GM23248 (cell line): ENCODE measurements at places on chromosomes 13 and 19.

GRCh38 chr19:15466851-15467733 lies 2.7 kb upstream of the RASAL3 start:
- peak; percentile 33 for DNase-seq

GRCh38 chr13:42107421-42107820 lies 59.0 kb downstream of the DGKH start:
- no peak for DNase-seq

- DNase-seq: no peak
Observed at GRCh38 chr13:50025436-50025835, 10.2 kb downstream of the KCNRG start.

DNA sequence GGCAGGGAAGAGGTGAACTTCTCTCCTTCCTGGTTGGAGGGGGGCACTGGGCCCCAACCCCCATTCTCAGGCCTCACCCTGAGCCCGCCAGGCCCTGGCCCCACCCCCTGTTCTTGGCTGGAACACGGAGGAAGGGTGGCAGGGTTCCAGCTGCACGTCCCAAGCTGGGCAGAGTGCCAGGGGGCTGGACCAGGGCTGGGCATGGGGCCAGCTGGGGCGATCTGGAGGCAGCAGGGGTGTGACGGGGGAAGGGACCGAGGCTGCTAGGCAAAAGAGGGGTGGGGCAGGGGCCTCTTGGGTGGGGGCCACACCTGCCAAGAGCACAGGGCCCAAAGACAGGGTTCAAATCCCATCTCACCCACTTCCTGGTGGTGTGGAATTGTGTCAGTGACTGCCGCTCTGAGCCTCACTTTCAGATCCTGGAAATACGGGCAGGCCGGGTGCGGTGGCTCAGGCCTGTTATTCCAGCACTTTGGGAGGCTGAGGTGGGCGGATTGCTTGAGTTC lies 2.2 kb downstream of the HIF3A start:
- peak; percentile 88 for DNase-seq

- peak; percentile 40 for DNase-seq
Observed at GRCh38 chr13:28355822-28356371, 139.0 kb downstream of the FLT1 start.

- DNase-seq: no peak
Observed at GRCh38 chr13:89113744-89114143, 1442.6 kb downstream of the SLITRK5 start.

GRCh38 chr13:49443357-49443703 lies 534 bp downstream of the CAB39L start:
- peak; percentile 57 for DNase-seq

DNA sequence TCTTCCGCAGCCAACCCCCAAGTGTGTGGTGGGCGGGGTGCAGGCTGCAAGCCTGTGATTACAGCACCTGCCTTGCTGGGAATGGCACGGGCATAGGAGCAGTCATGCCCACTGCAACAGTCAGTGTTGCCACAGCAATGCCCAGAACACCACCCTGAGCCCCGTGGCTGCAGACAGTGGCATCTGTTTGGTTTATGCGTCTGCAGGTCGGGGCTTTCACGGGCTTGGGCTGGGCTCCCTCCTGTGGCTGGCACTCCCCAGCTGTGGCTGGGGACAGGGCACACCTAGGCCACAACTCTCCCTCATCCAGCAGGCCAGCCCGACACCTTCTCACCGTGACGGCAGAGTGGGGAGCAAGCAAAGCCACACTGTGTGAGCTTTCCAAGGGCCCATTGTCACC lies 115.3 kb upstream of the C1QTNF9B start:
- no peak for DNase-seq

DNA sequence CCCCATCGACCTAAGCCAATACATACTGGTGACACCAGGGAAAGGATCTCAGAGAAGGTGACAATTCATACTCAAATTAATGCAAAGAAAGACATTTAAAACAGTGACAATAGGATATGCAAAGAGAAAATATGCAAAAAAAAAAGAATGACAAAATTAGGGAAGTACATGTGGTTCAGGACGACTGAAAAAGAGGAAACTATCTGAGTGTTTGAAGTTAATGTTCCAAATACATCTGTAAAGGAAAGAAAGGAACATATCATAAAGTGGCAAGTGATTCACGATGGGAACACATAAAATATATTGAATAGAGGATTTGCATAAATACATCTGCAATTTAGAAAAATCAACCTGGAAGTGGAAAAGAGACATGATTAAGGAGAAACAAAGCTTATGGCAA lies 441.4 kb downstream of the SLITRK5 start:
- DNase-seq: no peak

DNA sequence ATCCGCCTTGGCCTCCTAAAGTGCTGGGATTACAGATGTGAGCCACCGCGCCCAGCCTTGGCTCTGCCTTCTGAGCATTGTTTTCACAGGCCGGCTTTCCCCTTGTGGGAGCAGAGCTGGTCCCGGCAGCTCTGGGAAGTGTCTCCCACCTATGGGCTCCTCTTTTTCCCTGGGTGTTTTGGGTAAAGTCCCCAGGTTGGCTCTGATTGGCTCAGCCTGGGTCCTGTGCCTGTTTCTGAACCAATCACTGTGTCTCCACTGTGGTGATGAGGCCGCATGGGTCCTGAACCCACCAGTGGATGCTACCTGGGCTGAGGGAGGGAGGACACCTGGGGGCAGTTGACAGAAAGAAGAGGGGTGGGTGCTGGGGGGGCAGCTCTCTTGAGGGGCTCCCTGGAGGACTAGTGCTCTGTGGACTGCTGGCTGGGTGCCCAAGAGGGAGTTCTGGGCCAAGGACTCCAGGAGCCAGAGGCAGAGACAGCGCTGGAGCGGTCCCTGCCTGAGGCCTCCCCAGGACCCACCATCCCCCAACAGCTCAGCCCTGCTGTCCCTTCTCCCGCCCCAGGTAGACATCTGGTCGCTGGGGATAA lies 19.6 kb upstream of the NCCRP1 start:
- DNase-seq: no peak

DNA sequence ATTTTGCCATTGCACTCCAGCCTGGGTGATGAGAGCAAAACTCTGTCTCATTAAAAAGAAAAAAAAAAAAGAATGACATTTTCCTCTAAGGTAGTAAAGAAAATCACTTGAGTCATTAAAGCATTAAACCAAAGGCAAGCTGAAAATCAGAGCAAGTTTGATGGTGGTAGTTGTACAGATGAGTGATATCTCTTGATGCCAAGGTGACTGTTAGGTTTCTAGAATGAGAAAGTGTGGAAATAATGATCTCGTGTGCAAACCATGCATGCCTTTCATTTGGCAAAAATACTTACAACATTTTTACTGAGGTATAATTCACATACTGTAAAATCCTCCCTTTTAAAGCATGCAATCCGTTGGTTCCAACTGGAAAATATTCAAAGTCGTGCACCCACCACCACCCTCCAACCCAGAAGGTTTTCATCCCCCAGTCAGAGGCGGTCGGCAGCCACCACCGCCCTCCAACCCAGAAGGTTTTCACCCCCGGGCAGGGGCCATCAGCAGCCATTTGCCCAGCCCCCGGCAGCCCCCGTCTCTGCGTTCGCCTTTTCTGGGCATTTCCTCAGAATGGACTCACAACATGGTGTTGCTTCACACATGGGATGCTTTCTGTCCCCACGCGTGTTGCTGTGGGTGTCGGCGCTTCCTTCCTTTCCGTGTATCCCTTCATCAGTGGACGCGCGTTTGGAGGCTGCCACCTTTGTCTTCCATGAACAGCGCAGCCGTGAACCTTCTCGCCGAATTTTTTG lies 90.2 kb downstream of the ATP11A start:
- peak; percentile 42 for DNase-seq

DNA sequence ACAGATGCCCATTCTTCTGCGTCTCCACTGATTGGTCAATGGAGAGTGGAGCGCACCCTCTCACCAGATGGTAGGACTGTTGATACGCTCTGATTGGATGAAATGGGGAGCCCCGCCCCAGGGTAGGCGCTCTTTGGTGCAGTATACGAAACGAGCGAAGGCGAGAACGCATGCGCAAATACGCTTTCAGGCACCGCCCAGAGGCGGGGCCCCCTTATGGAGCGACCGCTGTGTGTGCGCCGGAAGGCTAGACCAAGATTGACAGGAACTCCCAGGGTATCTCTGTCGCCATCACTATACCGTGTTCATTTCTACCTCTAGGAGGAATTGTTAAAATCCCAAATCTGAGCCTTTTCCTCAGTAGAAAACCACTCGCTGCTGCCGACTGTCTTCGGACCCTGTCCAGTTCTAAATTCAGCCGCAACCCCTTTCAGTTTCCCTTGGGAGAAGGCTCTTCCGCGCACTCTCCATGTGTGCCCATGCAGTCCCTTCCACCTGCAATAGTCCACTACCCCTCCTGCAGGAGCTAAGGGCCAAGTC lies 720 bp upstream of the HNRNPL start:
- DNase-seq: no peak

DNA sequence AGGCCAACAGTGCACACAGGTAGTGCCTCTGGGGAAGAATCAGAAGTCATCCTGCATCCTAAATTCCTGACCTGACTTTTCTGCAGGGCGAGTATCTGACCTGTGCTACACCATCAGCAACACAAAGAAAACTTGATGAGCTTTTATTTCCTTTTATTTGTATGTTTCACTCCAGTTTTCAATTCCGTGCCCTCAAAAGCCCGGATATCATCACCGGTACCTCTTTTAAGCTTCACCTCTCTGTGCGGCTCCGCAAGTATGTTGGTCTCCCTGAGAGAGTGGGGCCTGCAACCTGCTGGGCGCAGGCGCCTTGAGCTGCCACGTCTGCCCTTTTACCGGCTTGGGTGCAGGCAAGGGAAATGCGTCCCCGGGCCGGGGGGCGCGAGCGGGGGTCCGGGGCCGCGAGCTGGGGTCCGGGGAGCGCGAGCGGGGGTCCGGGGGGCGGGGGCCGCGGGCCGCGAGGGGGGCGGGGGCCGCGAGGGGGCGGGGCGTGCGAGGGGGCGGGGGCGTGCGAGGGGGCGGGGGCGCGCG lies 4.3 kb upstream of the DUXA start:
- DNase-seq: peak; percentile 74

DNA sequence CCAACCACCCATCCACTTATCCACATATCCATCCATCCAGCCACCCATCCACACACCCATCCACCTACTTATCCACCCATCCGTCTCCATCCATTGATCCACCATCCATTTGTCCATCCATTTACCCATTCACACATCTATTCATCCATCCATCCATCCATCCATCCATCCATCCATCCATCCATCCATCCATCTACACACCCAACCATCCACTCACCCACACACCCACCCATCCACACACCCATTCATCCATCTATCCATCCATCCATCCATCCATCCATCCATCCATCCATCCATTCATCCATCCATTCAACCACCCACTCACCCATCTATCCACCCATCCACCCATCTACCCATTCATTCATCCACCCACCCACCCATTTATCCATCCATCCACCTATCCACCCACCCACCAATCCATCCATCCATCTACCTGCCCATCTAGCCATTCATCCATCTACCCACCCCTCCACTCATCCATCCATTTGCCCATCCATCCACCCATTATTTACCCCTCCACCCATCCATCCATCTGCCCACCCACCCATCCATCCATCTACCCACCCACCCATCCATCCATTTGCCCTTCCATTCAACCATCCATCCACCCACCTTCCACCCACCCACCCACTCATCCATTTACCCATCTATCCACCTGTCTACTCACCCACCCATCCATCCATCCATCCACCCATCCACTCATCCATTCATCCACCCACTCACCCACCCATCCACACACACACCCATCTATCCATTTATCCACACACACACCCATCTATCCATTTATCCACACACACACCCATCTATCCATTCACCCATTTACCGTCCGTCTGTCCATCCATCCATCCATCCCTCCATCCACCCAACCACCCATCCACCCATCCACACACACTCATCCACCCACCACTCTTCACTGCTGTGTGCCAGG lies 2.5 kb upstream of the TMPRSS9 start:
- DNase-seq: no peak

GRCh38 chr19:38773469-38774177 lies at the start of gene LGALS7:
LGALS7 (minus strand) TSS chr19:38773517; CDS start chr19:38773492, 25 bp downstream.
- DNase-seq: no peak

- DNase-seq: no peak
Observed at GRCh38 chr13:45141369-45141768, 21.1 kb downstream of the GTF2F2 start.
